ENCODE measurements at places on chromosomes 11 and 22.

DNA sequence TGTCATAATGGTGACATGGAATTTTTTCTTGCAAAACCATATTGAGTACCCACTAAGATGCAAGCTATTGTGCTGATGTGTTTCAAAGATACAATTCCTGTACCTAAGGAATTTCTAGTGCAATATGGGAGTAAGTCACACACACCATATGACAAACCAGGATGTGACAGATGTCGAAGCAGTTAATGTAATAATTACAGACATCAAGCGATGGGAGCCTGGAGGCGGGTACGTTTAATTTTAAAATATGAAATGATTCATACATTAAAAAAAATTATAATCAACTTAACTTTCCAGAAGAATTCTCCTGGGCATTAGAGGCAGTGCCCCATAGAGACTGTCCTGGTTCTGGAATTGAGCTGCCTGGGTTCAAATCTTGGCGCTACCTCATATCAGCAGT is 6.0 kb downstream of the SYCE3 start:
- no peak for DNase-seq

DNA sequence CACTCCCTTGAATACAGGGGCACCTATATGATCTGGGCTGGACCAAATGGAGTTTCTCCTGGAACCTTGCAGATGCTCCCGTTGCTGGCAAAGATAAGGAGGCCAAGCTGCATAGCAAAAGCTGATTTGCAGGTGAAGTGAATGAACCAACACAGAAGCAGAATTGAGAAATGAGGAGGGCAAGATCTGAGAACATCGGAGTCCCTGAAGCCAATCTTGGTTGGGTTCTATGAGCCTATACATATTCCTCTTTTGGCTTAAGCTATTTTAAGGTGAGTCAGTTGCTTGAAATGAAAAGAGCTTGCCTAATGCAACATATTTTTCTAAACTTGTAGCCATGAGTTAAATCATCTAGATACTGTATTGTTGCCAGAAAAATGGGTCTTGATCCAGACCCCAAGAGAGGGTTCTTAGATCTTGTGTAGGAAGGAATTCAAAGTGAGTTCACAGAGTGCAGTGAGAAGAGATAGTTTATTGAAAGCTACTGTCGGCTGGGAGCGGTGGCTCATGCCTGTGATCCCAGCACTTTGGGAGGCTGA is 23.5 kb downstream of the WEE1 start:
- DNase-seq, result no peak

- no peak for DNase-seq
Observed at GRCh38 chr22:28981818-28982499, 79.7 kb downstream of the C22orf31 start.

DNA sequence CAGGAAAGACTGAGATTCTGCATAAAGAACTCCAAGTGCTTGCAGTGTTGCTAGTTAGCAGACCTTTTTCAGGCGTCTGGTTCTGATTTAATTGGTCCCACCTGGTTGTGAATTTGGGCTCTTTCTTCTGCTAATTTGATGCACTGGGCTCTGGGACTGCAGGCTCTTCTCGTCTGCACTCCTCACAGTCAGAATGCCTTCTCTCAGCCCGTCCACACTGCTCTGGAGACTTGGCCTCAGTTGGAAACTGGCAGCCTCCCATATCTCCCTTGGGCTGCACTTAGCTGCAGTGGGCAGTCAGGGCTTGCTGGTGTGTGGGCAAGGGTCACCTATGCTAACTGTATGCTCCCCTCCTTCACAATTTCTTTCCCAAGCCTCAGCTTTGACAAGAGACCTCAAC is 1.5 kb downstream of the TRIM6 start:
- DNase-seq, result no peak

- DNase-seq, result no peak
Observed at GRCh38 chr11:63505857-63506528, at the start of gene LGALS12. Gene LGALS12 (plus strand): TSS chr11:63506084. CDS start chr11:63506459, 375 bp downstream.

DNA sequence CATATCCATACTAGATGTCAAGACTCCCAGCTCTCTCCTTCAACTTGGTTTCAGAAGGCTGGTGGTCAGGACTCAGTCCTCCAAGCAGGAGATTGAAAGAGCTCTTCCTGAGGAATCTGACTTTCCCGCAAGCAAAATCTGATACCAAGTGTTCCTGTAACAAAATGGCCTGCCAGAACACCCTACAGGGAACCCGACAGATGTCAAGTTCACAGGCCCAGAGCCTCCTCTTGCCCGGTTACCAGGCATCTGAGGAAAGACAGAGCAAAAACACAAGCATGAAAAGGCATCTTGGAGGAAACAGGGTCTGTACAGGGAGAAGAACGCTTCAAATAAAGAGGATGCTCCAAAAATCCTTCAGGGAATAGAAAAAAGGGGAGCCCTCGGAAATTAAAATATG is 8.7 kb upstream of the KCNJ5 start:
- DNase-seq, result no peak

GRCh38 chr22:31269892-31270579 is 22.3 kb downstream of the PIK3IP1 start:
- DNase-seq, result no peak

DNA sequence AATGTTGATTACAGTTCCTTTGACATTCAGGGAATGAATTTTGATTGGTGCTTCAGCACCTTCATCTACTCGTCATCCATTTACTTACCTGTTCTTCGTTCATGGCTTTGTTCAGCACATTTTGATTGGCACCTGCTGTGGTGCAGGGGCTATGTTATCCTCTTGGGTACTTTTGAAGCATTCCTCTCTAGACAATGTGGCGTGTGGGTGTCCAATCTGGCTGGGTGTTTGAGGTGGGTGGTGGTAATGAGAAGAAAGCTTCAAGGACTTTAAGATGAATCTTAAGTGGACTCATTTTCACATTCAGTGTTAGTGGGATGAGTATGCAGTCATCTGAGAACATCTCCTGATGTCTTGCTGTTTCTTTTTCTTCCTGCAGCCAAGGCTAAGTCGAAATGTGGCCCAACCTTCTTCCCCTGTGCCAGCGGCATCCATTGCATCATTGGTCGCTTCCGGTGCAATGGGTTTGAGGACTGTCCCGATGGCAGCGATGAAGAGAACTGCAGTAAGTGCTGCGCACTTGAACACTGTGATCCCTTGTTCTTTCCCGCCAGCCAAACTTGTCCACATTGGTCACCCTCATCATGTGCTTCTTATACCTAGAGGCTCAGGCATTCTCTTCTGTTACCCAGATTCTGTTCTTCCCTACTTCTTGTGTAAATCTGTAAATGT is 137.5 kb downstream of the LDLRAD3 start:
- no peak for DNase-seq

DNA sequence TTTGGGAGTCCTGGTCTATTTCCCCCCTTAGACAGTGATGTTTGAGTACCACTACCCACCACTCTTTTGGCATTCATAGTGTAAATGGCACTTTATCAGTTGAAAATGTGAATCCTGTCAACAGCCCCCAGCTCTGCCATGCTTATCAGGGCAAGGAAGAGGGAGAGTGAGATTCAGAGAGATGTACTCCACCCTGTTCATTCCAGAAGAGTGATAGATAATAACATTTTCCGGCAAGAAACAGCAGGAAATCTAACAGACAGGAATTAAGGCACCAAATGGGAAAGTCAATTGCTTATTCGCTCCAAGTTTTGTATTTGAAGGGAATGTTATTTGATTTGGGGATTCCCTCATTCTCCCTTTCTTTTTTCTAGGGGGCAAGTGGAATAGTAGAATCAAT is 681.9 kb downstream of the NTM start:
- DNase-seq, result no peak

GRCh38 chr22:39317084-39317774 is 2.2 kb downstream of the RPL3 start:
- DNase-seq, result peak; percentile 28

DNA sequence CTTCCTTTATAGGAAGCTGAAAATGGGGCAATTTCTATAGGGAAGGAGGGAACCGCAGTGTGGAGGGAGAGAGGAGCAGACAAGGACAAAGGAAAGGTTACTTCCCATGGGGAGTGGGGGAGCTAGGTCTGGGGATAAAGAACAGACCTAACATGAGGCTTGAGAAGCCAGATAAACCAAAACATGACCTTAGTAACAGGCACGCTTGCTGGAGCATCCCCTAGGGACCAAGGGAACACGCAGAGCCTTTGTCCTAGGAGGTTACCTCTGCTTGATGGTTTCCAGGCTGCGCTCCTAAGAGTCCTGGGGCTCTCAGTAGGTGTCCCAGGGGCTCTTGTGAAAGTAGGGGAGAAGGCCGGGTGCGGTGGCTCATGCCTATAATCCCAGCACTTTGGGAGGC is 271.4 kb upstream of the NCAM1 start:
- DNase-seq, result no peak

DNA sequence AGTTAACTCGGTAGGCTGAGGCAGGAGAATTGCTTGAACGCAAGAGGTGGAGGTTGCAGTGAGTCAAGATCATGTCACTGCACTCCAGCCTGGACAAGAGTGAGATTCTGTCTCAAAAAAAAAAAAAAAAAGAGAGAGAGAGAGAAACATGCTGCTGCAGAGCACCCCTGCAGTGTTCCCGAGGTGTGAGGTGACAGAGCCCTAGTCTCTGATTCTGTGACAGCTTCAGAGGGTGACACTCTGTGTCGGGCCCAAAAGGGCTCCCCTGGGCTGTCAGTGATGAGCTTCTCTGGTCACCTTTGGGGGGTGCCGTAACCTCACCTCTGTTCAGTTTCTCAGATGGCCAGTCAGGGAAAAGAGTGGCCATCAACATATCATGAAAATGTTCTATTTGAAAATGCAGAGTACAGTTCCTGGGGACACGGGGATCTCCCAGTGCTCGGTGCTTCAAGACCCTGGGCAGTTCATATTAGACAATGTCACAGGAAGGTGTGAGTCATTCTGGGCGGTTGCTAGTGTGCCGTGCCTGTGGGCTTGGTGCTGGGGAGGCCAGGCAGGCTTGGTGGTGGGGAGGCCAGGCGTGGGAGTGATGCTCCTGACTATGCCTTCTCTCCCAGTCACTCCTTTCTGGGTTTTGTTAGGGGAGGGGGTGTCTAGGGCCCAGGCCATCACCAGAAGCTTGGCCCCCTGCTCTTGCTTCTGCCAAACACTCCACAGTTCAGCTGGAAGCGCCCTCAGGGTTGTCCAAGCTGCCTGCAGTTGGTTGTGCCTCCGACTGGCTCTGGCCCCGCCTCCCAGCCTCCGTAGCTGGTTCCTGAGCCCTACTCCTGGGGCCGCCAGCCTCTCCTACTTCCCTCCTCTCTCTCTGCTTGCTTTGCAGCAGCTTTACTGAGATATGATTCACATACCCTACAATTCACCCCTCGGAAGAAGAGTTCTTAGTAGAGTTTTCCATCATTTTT is 52.5 kb upstream of the CLDN5 start:
- no peak for DNase-seq

GRCh38 chr11:70625582-70626518 is 227.5 kb downstream of the CTTN start:
- DNase-seq, result no peak

DNA sequence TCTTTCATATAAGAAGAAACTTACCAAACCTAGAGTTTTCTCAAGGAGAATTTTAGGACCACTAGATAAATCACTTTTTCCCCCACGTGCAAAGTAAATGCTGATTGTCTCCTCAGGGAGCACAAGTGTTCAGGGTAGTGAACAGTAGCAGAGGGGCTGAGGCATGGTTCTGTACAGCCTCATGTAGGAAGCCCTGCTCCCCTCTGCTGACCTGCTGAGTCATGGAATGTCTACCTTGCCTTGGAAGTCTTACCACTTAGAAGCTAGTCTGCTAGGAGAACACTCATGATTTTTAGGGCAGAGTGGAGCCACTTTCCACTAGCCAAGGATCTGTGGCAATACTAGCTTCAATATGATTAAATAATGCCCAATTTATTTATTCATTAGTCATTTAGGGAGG is 2120.6 kb upstream of the RAG2 start:
- DNase-seq, result no peak

- DNase-seq, result no peak
Observed at GRCh38 chr11:405323-405953, 9.4 kb downstream of the SIGIRR start.

GRCh38 chr11:31651208-31651607 is 141.6 kb downstream of the ELP4 start:
- DNase-seq, result no peak

- DNase-seq, result no peak
Observed at GRCh38 chr11:95925011-95925410, 1.1 kb upstream of the MTMR2 start.

DNA sequence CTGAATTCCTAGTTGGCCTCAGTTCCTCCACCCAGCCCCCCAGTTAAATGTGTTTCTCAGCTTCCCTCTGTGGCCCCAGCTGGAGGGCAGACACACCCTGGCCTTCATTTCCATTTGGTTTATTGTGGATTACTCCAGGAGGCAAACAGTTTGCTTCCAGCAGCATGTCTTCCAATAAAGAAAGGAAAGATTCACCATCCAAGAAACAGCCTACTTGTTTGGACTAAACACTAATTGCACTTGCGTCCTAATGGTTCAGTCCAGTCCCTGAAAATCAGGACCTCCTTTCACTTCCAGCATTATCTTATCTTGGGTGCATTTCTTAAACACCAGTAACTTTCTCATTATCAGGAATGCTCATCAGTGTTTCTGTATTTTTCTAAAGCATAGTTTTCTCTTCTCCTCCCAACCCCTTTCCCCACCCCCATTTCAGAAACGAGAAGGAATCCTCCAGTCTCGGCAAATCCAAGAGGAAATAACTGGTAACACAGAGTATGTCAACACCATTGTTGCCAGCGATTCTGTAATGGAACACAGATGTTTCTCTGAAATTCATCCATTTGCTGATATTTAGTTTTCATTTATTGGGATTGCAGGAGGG is 130.9 kb downstream of the PARVA start:
- no peak for DNase-seq

DNA sequence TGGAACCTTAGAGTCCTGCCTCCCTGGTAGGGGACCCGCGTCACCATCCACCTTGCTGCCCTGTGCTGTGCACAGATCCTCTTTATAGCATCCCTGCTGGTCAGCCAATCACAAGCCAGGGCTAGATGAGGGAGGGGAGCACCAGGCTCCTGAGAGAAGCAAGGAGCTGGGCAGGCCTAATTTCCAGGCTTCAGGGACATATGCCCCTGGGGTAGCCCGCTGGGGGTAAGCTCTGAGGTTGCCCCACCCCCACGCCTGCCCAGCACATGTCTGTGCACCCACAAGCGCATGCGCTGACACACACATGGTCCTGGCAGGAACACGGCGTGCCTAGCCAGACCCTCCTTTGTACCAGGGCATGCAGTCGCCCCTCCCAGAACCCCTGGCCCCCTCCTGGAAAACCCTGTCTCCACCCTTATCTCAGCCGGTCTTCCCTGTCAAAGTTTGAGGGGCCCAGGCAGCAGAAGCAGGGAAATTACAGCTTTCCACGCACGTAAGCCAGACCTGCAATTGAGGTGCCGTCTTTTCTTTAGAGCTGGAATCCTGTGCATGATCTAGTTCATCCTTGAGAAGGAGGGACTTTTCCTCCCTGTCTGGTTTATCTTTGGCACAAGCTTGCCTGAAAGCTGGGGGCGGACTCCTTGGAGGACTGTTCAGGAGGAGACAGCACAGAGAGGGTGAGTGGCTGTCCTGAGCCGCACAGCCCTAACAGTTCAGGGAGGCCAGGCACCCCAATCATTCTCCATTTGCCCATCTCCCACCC is 2.1 kb downstream of the SSTR3 start:
- DNase-seq, result no peak

DNA sequence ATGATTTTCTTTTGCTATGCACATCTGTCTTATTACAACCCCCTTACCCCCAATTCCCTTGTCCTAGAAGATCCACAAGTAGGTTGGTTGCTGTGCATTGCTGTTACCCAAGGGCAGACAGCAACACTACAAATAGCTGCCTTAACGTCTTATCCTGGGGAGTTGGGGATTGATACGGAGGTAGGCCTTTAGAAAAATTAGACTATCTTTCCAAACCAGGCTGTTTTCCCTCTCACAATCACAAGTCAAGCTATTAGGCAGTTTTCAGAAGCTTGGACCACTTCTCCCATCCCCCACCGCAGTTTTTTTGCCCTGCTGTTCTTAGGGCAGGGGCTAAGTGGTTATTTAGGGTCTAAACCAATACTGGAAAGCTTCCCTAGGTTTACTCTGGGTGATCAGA is 2.8 kb upstream of the PHLDB1 start:
- DNase-seq, result no peak

All from NCI-H446 (cell line).